ENCODE measurements at places on chromosomes 12 and 14.

- no peak for DNase-seq
These were observed 1069.1 kb downstream of the SLC6A15 start for GRCh38 chr12:83843541-83843940.

GRCh38 chr12:124609041-124609989 is 41.9 kb upstream of the NCOR2 start:
- DNase-seq = peak; percentile 66

DNA sequence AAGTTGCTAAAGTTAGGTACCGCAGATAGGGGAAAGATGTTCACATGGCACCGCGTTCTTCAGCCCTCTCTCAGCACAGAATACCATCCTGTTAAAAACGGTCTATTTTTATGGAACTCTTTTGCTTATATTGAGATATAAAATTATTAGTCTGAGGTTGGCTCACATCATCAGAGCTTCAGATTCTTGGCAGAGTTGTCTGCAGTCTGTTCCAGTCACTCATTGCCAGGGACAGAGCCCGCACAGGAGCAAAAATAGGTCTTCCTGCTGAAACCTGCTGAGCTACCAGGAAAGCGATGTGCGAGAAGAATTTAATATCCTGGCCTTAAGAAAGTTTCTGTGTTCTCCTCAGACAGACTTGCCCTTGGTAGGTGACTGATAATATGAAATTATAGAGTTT is 249.8 kb downstream of the VRK1 start:
- DNase-seq = no peak

DNA sequence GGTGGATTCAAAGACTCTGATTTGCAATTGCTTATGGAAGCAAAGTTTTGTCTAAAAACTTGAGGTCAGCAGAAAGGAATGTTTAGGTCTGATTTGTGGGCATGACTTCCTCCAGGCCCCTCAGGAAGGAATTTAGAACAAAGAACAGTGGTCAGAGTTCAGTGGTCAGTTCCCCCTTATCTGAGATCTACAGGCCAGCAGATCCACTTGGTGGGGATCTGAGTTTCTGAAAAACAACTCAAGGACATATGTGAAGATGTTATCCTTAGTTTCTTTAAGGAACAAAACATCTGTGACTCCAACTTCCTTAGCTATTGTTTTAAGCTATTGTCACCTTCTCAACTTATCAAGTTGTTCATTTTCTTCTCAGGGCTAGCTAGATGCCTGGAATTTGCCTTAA is 28.0 kb upstream of the NAA30 start:
- no peak for DNase-seq

DNA sequence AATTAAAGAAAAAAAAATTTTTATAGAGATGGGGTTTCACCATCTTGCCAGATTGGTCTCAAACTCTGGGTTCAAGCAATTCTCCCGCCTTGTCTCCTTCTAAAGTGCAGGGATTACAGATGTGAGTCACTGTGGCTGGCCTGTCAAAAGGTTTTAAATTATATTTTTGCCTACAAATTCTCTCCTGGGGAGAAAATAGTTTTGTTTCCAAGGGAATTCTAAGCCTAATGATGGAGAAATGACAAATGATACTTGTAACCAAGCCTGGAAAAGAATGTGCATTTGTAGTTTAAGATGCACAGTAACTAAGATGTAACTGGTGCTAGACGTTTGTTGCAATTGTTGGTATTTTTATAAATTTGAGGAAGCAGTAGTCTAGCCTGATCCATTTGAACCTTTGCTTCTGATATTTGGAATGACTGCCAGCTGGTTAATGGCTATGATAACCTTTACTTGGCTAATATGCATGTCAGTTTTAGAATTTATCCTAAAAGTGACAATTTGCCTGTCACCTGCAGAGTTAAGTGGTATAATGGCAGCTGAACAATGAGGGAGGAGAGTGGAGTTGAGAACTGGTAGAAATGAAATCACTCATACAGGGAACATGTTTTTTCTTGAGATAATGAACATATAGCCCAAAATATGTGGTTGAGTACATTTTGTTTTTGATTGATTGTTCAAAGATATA is 148.0 kb downstream of the FUT8 start:
- DNase-seq = no peak

GRCh38 chr12:31589598-31589903 is 1.4 kb downstream of the DENND5B start:
- no peak for DNase-seq

- DNase-seq = no peak
These were observed 234.8 kb downstream of the CACNA1C start for GRCh38 chr12:2287589-2287988.

GRCh38 chr14:75088566-75089373 is 19.3 kb downstream of the ZC2HC1C start:
- peak; percentile 21 for DNase-seq

DNA sequence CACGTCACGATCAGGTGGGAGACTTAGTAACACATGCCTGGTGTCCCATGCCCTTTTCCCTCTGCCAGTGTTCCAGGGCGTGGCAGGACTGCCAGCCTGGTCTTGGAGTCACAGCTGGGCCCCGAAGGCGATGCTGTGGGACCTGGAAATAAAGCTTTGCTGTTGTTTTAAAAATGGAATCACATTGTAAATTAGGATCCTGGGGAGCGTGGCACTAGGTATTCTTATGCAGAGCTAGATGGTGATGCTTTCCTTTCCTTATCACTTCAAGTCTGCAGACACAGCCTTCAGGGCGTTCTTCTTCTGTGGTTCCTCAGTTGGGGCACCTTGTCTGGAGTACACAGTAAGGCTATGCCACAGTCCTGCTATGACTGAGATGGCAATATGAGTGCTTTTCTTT is 64.6 kb downstream of the BICD1 start:
- DNase-seq = no peak

- DNase-seq = no peak
These were observed 128.8 kb upstream of the CLEC14A start for GRCh38 chr14:38384741-38385140.

- DNase-seq = no peak
These were observed 11.7 kb upstream of the SERPINA6 start for GRCh38 chr14:94334872-94335271.

- DNase-seq = no peak
These were observed 12.0 kb upstream of the SLCO1B3 start for GRCh38 chr12:20798554-20798953.
